IPS DF 6.9 (cell line): ENCODE measurements at places on chromosomes 3 and 15.

- no peak for DNase-seq
Measured at GRCh38 chr15:69161878-69162213, 1.4 kb downstream of the GLCE start.

- no peak for DNase-seq
Measured at GRCh38 chr15:77974416-77975331, 102.8 kb downstream of the TBC1D2B start.

GRCh38 chr3:126956866-126957650 lies 25.9 kb upstream of the PLXNA1 start:
- no peak for DNase-seq

GRCh38 chr3:179100652-179101051 lies 29.0 kb upstream of the ZMAT3 start:
- no peak for DNase-seq

DNA sequence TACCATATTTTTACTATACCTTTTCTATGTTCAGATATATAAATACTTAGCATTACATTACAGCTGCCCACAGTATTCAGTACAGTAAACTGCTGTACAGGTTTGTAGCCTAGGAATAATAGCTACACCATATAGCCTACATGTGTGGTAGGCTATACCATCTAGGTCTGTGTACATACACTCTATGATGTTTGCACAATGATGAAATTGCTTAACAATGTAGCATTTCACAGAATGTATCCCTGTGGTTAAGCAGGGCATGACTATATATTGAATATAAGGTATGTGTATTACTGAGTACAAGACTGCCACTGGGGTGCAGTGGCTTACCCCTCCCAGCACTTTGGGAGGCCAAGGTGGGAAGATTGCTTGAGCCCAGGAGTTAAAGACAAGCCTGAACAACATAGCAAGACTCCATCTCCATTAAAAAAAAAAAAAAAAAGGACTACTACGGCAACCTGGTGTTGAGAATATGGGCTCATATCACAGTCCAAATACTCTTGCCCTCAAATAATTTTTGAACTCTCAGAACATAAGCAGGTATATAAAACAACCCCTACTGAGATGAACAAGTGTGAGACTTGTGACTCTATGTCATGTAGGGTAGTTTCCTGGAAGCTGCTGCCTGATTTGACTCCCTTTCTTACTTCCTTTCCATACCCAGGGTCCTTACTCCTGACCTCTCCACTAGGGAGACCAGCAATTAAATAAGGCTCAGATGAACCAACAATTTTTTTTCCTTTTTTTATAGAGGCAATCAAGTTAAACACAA lies 4.8 kb downstream of the PPP1R14D start:
- DNase-seq = no peak

GRCh38 chr3:195865752-195866151 lies 42.6 kb downstream of the TNK2 start:
- DNase-seq = no peak
